ENCODE measurements at places on chromosomes 6 and 20.

- no peak for DNase-seq
Measured at GRCh38 chr6:63750400-63750799, 114.8 kb downstream of the PHF3 start.

GRCh38 chr20:59084041-59084850 lies 41.7 kb upstream of the PRELID3B start:
- DNase-seq = no peak

DNA sequence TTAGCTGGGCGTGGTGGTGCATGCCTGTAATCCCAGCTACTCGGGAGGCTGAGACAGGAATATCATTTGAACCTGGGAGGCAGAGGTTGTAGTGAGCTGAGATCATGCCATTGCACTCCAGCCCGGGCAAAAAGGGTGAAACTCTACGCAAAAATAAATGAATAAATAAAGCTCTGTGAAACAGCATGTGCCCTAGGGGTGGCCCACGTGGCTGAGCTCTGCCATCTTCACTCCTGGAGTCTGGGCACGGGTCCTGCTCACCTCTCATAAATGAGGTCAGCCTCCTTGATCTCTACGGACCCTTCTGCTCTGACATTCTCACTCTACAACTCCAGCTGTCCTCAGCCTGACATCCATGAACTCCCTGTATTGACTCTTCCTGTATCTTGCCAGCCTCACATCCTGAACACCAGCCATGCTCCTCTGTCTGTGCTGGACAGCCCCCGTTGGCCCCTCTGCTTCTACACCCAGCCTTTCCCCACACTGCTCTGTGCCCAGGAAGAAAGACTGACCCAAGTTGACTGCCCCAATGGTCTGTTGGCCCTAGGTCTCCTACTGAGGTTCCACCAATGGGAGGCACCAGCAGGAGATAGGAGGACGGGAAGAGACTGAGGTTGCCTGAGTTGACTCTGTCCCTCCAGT lies 21.9 kb downstream of the CPNE5 start:
- DNase-seq = no peak

DNA sequence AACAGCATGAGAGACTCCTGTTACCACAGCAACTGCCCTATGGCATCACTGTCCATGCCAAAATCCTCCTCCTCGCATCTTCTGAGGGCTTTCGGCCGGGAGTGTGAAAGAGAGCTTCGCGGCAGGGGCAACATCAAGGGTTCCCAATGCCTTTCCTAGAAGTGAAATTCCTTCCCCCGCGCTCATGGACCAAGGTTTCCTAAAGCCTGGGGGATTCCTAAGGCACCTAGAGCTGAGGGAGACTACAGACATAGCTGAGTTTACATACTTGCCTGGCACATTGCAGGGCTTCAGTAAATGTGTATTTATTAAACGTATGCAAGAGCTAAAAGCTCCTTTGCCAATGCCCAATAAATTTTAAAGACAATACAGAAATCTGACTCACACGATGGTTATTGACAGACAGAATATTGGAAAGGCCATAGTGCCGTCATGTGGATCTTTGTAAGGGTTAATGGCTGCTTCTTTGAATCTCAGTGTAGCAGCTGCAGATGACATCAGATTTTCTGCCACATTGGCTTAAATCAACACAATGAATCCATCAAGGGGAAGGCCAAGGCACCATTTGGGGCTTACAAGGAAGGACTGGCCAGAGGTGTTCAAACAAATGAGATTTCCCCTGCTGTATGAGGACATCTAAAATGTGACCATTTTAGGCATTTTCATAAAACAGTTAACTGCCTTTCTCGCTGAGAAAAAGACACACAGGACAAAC lies 281.2 kb upstream of the JARID2 start:
- no peak for DNase-seq

DNA sequence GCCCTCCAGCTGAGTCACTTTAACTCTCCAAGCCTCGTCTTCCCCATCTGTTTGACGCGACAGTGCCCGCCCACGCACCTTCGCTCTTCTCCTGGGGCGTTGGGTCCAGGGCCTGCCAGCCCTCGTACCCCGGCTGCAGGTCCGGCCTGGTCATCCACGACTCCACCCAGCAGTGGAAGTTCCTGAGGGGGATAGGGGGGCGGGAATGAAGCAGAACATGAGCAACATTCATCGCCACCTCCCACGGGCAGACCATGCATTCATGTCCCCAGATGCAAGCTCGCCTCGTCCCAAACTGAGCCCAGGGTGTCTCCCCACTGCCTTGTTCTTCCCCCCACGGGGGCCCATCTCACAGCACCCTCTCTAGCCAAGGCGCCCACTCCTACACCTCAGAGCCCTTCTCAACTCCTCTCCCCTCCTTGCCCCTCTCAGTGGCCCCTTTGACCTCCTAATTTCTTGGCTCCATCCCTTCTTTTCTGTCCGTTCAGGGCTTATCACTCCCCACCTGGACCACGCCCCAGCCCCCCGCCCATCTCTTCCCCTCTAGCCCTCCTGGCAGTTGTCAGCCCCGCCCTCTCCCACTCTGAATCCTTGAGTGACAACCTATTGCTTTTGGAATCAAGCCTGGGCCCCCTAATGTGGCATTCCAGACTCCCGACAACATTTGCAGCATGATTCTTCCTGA lies 23.7 kb downstream of the TGM2 start:
- DNase-seq = no peak

DNA sequence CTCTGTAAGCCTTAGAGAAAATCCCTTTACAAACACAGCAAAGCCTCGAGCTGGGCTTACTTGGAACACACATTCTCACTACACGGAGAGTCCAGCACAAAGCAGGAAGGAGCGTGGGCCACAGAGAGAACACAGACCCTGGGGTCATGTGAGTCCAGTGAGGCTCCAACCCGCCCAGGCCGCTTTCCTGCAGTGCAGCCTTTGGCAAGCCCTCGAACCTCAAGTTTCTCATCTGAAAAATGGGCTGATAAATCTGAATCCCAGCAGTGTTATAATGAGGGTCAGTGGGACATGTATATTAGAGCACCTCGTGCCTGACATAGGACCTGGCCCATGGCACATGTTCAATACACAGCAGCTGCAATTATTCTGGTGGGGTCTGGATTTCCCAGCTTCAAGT lies 305.5 kb upstream of the SULF2 start:
- DNase-seq = no peak

GRCh38 chr6:56363796-56364430 lies 116.5 kb upstream of the COL21A1 start:
- DNase-seq = no peak

DNA sequence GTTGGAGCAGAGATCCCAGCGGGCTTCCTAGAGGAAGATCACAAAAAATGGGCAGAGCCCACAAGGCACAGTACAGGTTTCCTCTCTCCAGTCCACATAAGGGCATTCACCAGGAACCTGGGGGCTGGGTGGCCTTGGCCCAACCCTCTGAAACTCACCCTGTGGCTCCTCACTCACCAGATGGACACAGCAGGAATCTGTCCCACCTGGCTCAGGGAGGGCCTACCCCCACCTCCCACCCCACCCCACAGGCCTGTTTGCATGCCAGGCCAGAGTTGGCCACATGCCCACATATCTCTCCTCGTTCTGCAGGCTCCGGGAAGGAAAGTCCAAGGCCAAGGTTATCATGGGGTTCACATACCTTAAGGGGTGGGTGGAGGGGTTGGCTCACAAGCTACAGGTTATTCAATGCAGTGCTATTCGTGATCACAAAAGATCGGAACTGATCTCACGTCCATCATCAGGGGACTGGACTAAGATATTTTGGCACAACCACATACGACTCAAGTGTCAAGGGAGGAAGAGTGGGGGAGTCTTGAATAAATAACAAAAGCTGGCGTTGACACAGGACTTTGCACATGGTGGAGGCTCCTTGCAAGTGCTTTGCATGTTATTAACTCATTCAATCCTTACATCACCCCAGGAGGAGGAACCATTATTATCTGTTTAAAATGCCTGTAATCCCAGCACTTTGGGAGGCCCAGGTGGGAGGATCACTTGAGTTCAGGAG lies 13.0 kb downstream of the RIPOR3 start:
- no peak for DNase-seq

GRCh38 chr6:13302751-13303667 lies 25.3 kb downstream of the TBC1D7 start:
- no peak for DNase-seq

- DNase-seq = peak; percentile 9
Measured at GRCh38 chr6:159097256-159097655, 52.5 kb upstream of the TAGAP start.

- DNase-seq = no peak
Measured at GRCh38 chr6:56370561-56371211, 123.3 kb upstream of the COL21A1 start.

- DNase-seq = no peak
Measured at GRCh38 chr6:2665146-2666070, 85.3 kb downstream of the MYLK4 start.

GRCh38 chr6:99530627-99531026 lies 15.4 kb upstream of the USP45 start:
- DNase-seq = no peak

DNA sequence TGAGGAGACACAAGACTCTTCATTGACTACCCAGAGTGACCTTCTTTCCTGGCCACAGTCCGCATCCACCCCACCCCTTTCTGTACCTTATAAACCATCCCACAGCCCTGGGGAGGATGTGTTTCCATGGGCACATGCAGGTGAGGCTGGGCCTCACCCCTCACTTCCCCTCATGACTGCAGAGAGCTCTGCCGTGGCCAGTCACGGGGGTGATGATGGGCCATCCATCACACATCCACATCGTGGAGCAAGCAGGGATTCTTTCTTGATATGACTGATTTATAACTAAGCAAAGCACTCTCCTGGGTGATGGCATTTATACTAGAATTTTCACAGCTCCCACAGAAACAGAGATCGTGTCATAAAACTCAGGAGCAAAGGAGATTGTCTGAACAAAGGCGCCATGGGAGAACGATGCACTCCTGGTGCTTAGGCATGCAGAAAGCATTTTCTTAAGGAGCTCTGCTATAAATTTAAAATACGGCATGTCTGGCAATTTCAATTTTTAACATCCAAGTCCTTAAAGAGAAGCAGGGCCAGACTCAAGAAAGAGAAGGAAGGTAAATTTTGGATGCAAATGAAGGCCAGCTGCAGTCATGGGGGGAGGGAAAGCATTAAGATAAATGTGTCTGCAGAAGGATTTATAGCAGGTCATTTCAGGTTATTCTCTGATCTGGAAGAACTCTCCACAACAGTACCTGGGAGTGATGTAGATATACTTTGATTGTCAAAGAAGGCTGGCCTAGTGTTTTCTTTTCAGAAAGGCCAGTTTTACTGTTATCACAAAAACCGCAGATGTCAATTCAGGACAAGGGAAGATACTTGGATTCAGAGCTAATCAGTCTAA lies 777.0 kb downstream of the C6orf118 start:
- DNase-seq = no peak

DNA sequence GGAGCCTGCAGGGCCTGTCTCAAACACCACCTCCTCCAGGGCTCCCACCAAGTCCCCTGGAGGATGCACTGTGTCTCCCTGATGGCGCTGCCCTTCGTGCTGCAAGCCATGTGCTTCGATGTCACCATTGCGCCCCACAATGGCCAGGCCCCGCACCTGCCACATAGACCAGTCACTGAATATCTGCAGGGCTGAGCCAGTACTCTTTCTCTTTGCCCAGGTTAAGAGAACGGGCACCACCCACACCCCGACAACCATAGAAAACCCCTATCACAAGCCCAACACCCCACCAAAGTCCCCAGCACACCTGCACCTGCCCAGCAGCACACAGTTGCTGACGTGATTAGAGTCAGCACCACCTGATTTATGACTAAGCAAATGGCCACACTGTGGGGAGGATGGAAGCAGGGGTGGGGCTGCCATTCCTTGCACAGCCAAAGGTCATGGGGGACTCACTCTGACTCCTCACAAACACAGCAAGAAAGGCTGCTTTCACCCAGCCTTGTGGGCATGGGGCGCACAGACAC lies 104.3 kb downstream of the SLC23A2 start:
- DNase-seq = peak; percentile 49

DNA sequence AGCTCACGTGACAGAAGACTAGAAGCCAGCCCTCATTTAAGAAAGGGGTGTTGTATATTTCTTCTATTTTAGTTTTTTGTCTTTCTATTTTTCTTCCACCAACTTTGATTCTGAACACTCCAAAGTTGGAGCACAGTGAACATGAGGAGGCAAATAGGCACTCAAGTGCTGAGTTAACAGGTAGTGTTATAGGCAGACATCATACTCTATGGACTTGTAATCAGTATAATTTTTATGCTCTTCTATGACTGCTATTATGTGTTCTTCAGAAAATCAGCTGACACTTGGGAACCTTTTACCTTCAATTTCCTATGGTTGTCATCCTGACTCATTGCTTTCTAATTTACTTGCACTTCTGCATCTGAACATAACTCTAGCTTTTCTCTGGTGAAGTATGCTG lies 396.3 kb upstream of the EYS start:
- DNase-seq = no peak

DNA sequence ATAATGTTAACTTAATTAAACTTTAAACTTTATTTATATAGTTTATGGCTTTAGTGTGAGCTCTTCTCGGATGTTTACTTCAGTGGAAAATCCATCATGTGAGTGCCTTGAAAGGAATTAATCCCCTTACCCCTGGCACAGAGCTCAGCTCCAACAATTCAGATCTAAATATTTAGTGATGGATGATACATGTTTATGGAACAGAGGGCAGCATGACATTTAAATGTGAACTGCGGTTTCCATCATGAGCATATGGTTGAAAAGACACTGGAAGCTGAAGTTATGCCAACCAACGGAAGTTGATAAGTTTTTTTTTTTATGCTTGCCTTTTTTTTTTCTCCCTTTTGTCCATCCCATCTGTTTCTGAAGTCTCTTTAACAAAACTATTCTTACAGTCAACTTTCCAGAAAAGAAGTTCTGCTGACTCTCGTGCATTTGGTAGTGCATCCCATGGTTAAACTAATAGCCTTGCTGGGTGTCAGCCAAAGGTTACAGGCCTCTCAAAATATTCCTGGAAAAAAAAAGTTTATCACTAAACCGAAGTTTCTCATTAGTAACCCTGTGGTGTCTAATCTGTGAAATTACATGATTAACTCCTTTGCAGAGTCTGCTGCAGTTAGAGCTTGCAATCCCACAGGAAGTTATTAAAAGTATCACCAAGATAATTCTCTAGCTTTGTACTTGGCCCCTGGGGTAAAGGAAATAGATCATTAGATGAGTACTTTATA lies 243.9 kb upstream of the TCF21 start:
- DNase-seq = no peak

GRCh38 chr6:48714250-48714649 lies 603.3 kb upstream of the PTCHD4 start:
- DNase-seq = no peak

DNA sequence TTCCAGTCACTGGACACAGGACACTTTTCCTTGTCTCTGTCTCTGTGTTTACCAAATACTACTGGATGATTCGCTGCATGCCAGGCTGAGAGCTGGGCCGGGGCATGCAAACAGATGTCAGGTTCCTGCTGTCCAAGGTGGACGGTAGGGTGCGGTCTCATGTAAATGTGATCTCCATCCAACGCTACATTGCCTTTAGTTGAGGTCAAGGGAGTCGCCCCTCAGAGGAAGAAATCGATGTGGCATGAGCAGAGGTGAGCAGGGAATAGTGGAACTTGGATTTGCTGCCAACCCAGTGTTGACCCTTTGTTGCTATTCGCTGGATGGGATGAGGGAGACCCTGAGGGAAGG lies 9.8 kb upstream of the TOX2 start:
- DNase-seq = no peak

Data from coronary artery (tissue), 2 donors.